Activated CD4-positive, alpha-beta T cell treated with anti-CD3 and anti-CD28 coated beads, Interleukin-2, amount 10 ng/mL, durations not matched to agents 24 days and 14 days (primary cell): ENCODE measurements at places on chromosomes 5 and 9. TPM values are rescaled to one million over a fixed set of nuclear protein-coding genes. Genes with fewer than 3 reads are reported as not detected.
A peak's percentile ranks its signal among the peaks of the same experiment; 100 is the strongest.

GRCh38 chr5:58967597-58968281 is 384.9 kb downstream of the RAB3C start:
- DNase-seq = no peak
- peaks cover 11% of the 10 kb centered on the region for H3K36me3 ChIP-seq
- H3K27me3 ChIP-seq = no peaks in the 10 kb centered on the region

- H3K4me3 ChIP-seq = peak overlapping the region; percentile 51
- no peak for DNase-seq
- H3K36me3 ChIP-seq = peaks cover 57% of the 10 kb centered on the region
- H3K27me3 ChIP-seq = no peaks in the 10 kb centered on the region
- H3K27ac ChIP-seq = peak overlapping the region; percentile 70
- H3K4me1 ChIP-seq = peaks cover 22% of the 10 kb centered on the region
These were observed 111.2 kb downstream of the SMARCA2 start for GRCh38 chr9:2126331-2126803.

- peaks cover 45% of the 10 kb centered on the region for H3K4me1 ChIP-seq
- H3K27ac ChIP-seq = peak overlapping the region; percentile 26
- peak overlapping the region; percentile 34 for H3K4me3 ChIP-seq
- H3K36me3 ChIP-seq = peaks cover 6% of the 10 kb centered on the region
- DNase-seq = peak; percentile 75
- H3K27me3 ChIP-seq = no peaks in the 10 kb centered on the region
These were observed 54.1 kb downstream of the SPEF2 start for GRCh38 chr5:35671541-35672295.

- no peak overlapping the region for H3K27ac ChIP-seq
- no peaks in the 10 kb centered on the region for H3K36me3 ChIP-seq
- no peak for DNase-seq
- H3K4me1 ChIP-seq = no peaks in the 10 kb centered on the region
- H3K27me3 ChIP-seq = no peaks in the 10 kb centered on the region
These were observed 506.9 kb downstream of the ZNF608 start for GRCh38 chr5:124239572-124239971.

- H3K27me3 ChIP-seq = peaks cover 13% of the 10 kb centered on the region
These were observed 180.1 kb downstream of the MACROH2A1 start for GRCh38 chr5:135218790-135219568.

DNA sequence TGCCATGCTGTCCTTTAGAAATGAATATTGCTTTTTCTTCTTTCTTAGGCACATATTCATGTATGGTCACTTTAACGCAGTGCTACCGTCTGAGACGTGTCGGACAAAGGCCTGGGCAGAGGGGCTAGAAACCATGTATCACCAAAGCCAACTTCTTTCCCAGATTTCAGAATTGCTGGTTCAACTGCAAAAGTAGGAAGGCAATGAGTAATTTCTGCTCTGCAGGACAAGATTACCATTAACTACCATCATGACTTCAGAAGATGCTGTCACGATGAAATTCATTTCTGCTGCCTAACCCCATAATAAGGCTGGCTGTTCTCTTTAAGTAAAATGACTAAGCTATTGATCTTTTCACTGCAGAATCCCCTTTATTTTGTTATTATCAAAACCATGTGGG is 306.7 kb downstream of the PDE4D start:
- peaks cover 4% of the 10 kb centered on the region for H3K4me1 ChIP-seq
- no peak overlapping the region for H3K27ac ChIP-seq
- H3K36me3 ChIP-seq = no peaks in the 10 kb centered on the region

GRCh38 chr5:157049605-157050004 is 9.3 kb downstream of the HAVCR1 start:
- peak overlapping the region; percentile 77 for H3K27ac ChIP-seq
- peaks cover 51% of the 10 kb centered on the region for H3K36me3 ChIP-seq
- DNase-seq = no peak
- H3K4me3 ChIP-seq = peak overlapping the region; percentile 75
- peaks cover 39% of the 10 kb centered on the region for H3K4me1 ChIP-seq

- no peak overlapping the region for H3K4me3 ChIP-seq
- H3K4me1 ChIP-seq = no peaks in the 10 kb centered on the region
- H3K36me3 ChIP-seq = no peaks in the 10 kb centered on the region
These were observed 947.3 kb upstream of the COX7C start for GRCh38 chr5:85670417-85670816.

GRCh38 chr5:168443950-168444700 is 42.1 kb upstream of the RARS1 start:
- no peaks in the 10 kb centered on the region for H3K4me1 ChIP-seq
- H3K4me3 ChIP-seq = no peak overlapping the region
- H3K36me3 ChIP-seq = no peaks in the 10 kb centered on the region
- no peak overlapping the region for H3K27ac ChIP-seq
- H3K27me3 ChIP-seq = peaks cover 6% of the 10 kb centered on the region

GRCh38 chr5:85591311-85591710 is 1026.4 kb upstream of the COX7C start:
- no peak overlapping the region for H3K27ac ChIP-seq
- H3K27me3 ChIP-seq = no peaks in the 10 kb centered on the region
- H3K4me1 ChIP-seq = no peaks in the 10 kb centered on the region
- no peak for DNase-seq
- no peaks in the 10 kb centered on the region for H3K36me3 ChIP-seq
- H3K4me3 ChIP-seq = no peak overlapping the region

- peaks cover 40% of the 10 kb centered on the region for H3K4me1 ChIP-seq
- no peaks in the 10 kb centered on the region for H3K36me3 ChIP-seq
- DNase-seq = no peak
- H3K27me3 ChIP-seq = no peaks in the 10 kb centered on the region
- H3K4me3 ChIP-seq = peak overlapping the region; percentile 72
- H3K27ac ChIP-seq = peak overlapping the region; percentile 80
These were observed 8.2 kb upstream of the PHYKPL start for GRCh38 chr5:178240766-178241165.

- H3K27me3 ChIP-seq = no peaks in the 10 kb centered on the region
- peaks cover 10% of the 10 kb centered on the region for H3K36me3 ChIP-seq
- DNase-seq = no peak
- no peak overlapping the region for H3K27ac ChIP-seq
- H3K4me1 ChIP-seq = peaks cover 16% of the 10 kb centered on the region
- H3K4me3 ChIP-seq = no peak overlapping the region
These were observed 59.1 kb downstream of the TNFSF15 start for GRCh38 chr9:114746591-114747346.

DNA sequence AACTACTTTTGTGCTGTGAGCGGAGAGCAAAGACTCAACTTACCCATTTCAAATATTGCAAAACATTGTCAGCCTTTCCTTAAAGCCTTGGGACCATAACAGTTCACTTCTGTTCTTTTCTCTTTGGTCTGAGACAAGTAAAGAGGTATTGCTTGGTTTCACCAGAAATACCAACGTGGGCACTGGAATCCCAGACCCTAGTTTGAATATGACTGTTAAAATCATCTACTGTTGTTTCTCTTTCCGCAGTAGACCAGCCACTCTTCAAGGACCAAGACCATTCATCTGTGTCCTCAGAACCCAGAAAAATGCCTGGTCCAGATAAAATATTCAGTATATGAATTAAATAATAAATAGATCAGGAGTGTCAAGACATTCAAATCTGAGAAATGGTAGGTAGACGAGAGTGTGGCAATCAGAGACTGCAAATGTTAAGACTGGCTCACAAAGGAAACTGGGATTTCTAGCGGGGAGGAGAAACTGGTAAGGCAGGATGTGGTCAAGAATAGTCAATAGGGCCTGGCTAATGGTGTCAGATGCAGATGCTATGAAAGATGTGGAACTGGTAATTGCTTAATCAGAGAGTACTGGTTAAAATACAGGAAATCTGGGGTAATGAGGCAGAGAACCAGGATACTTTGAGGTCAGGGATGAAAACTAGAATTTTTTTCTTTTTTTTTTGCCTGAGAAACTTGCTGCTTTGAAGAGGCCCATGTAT is 82.1 kb upstream of the IL33 start:
- H3K27me3 ChIP-seq = peaks cover 16% of the 10 kb centered on the region
- H3K36me3 ChIP-seq = no peaks in the 10 kb centered on the region
- no peak overlapping the region for H3K27ac ChIP-seq

DNA sequence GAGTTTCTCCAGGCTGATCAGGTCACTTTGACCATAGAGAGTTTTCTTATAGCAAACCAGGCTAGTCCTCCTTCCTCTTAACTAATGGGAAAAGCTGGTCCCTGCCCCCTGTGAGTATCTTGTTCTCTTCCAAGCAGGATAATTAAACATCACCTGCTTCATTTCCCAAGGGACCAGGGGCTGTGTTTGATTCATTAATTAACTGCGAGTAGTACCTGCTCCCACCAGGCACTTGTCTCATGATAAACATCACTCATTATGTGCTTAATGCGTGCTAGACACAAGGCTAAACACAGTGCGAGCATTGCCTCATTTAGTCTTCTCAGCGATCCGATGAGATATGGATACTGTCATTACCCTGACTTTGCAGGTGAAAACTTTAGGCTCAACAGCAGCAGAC is 1.7 kb upstream of the FAM163B start:
- no peaks in the 10 kb centered on the region for H3K4me1 ChIP-seq
- no peak overlapping the region for H3K4me3 ChIP-seq
- H3K27me3 ChIP-seq = peaks cover 22% of the 10 kb centered on the region
- H3K36me3 ChIP-seq = no peaks in the 10 kb centered on the region

GRCh38 chr5:51651889-51652288 is 268.6 kb downstream of the ISL1 start:
- H3K4me3 ChIP-seq = no peak overlapping the region
- no peak overlapping the region for H3K27ac ChIP-seq
- DNase-seq = no peak
- H3K27me3 ChIP-seq = no peaks in the 10 kb centered on the region
- H3K36me3 ChIP-seq = no peaks in the 10 kb centered on the region

DNA sequence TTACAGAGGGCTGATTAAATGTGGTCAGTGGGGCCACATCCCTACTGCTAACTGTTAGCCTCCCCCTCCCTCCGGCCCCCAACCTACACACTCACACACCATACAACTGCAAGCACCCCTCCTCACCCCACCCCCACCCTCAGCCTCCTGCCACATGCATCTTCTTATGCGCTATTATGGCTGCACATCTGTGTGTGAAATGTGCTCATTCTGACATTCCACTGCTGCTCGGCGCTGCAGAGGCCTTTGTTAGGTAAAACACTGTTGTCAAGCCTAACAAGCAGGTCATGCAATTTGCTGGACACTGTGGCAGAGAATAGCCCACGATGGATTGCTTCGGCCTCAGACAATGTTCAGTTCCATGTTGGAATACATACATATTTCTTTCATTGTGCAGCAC is 173.6 kb downstream of the NR2F1-AS1 start:
- H3K4me1 ChIP-seq = no peaks in the 10 kb centered on the region
- no peak for DNase-seq
- no peak overlapping the region for H3K4me3 ChIP-seq
- no peaks in the 10 kb centered on the region for H3K27me3 ChIP-seq

- peaks cover 29% of the 10 kb centered on the region for H3K36me3 ChIP-seq
- H3K27ac ChIP-seq = no peak overlapping the region
- H3K4me1 ChIP-seq = peaks cover 21% of the 10 kb centered on the region
These were observed 24.3 kb downstream of the NDFIP1 start for GRCh38 chr5:142132916-142133315.

DNA sequence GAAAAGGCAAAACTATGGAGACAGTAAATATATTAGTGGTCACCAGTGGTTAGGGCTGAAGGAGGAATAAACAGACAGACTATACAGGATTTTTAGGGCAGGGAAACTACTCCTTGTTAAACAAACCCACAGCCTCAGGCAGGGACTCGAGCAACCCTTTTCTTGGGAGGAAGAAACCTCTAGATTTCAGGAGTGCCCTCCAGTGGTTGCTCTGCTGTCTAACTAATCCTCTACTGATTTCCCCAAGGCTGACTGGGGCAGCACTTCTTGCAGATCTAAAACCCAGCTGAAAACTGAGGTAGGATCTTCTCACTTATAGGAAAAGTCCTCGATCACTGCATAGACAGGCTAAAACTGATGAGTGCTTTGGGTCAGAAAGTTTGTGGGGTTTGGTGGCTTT is 176.8 kb downstream of the ISOC1 start:
- no peak for DNase-seq
- no peaks in the 10 kb centered on the region for H3K4me1 ChIP-seq
- no peak overlapping the region for H3K4me3 ChIP-seq
- H3K36me3 ChIP-seq = no peaks in the 10 kb centered on the region

DNA sequence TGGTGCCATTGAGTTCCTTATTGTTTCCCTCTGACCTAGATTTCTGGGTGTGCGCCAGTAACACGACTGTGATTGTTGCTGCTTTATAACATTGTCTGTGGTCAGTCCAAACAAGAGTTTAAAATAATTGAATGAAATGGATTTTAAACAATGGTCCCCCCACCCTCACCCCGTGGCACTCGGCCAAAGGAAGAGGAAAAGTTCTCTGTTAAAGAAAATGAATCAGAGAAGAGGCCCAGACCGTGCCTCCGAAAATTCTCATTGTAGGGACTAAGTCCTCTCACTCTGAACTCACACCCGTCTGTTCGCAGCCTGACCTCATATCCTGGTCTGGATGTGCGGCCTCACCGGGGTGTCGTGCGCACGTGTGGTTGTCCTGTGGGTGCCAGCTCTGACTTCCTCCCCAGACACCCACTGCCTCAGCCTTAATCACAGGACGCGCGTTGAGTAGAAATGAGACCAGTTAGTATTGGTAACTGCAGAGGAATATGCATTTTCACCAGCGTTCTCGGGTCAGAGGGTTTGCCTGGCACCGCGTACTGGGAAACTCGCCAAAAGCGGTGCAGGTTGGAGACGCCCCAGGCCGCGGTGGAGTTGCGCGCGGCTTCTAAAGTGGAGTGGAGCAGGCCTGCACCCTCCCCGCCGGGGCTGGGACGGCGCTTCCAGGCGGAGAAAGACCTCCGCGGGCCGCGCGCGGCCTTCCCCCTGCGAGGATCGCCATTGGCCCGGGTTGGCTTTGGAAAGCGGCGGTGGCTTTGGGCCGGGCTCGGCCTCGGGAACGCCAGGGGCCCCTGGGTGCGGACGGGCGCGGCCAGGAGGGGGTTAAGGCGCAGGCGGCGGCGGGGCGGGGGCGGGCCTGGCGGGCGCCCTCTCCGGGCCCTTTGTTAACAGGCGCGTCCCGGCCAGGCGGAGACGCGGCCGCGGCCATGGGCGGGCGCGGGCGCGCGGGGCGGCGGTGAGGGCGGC is at the start of gene ABL1:
ABL1 (plus strand) TSS at position 884 of the 966 bp plus-strand sequence. CDS start 193 bp downstream, outside the sequence.
- H3K27me3 ChIP-seq = peaks cover 13% of the 10 kb centered on the region
- peaks cover 15% of the 10 kb centered on the region for H3K4me1 ChIP-seq
- peak; percentile 82 for DNase-seq
- no peaks in the 10 kb centered on the region for H3K36me3 ChIP-seq
- H3K4me3 ChIP-seq = peak within 1 kb of the TSS; percentile 96
- H3K27ac ChIP-seq = peak within 1 kb of the TSS; percentile 96

ASPN gene
- total RNA-seq = not detected in 2 replicates

FBN2 gene
- total RNA-seq = not detected in 2 replicates

SLCO6A1 gene
- not detected in 2 replicates for total RNA-seq

OR5C1 gene
- not detected in 2 replicates for total RNA-seq

PHYHD1 gene
- 0.45 and 0.47 TPM in 2 replicates for total RNA-seq

SPATA31D4 gene
- total RNA-seq = not detected in 2 replicates

PCDHGA8 gene
- total RNA-seq = 0.02 and 0.09 TPM in 2 replicates

F2RL1 gene
- 0.14 and 0.23 TPM in 2 replicates for total RNA-seq

SEMA6A gene
- total RNA-seq = 0.19 and 0.24 TPM in 2 replicates

TIMD4 gene
- total RNA-seq = 13.9 and 15.1 TPM in 2 replicates

SDHA gene
- total RNA-seq = 147 and 150 TPM in 2 replicates

TMOD1 gene
- total RNA-seq = 0.71 and 0.91 TPM in 2 replicates

ARHGEF39 gene
- total RNA-seq = 9.9 and 10.8 TPM in 2 replicates

PCDHB16 gene
- total RNA-seq = not detected in 2 replicates

ZNF879 gene
- 2.7 and 3.8 TPM in 2 replicates for total RNA-seq

QRFP gene
- total RNA-seq = not detected in 2 replicates
